ENCODE measurements at places on chromosomes 2 and 18.

- DNase-seq, result no peak
Measured at GRCh38 chr2:59314031-59314766, 1073.1 kb upstream of the FANCL start.

- DNase-seq, result no peak
Measured at GRCh38 chr2:46458763-46459500, 20.4 kb upstream of the TMEM247 start.

DNA sequence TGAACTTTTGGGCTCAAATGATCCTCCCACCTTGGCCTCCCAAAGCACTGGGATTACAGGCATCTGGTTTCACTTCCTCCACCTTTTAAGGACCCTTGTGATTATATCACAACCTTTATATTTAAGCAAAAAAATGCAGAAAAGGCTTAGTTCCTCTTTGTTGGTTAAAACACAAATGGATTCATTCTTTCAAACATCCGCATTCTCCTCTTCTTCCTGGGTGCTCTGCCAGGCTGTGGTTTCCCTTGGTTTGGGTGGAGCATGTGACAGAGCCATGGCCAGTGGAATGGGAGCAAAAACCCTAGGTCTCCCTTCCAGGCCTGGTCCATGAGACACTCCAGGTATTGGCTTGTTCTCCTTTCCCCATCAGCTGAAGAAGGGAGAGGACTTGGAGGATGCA lies 9.9 kb upstream of the SLC66A3 start:
- DNase-seq, result no peak

- DNase-seq, result no peak
Measured at GRCh38 chr2:2706306-2706705, 375.2 kb upstream of the MYT1L start.

GRCh38 chr2:8835279-8835678 lies 2.1 kb downstream of the KIDINS220 start:
- no peak for DNase-seq

DNA sequence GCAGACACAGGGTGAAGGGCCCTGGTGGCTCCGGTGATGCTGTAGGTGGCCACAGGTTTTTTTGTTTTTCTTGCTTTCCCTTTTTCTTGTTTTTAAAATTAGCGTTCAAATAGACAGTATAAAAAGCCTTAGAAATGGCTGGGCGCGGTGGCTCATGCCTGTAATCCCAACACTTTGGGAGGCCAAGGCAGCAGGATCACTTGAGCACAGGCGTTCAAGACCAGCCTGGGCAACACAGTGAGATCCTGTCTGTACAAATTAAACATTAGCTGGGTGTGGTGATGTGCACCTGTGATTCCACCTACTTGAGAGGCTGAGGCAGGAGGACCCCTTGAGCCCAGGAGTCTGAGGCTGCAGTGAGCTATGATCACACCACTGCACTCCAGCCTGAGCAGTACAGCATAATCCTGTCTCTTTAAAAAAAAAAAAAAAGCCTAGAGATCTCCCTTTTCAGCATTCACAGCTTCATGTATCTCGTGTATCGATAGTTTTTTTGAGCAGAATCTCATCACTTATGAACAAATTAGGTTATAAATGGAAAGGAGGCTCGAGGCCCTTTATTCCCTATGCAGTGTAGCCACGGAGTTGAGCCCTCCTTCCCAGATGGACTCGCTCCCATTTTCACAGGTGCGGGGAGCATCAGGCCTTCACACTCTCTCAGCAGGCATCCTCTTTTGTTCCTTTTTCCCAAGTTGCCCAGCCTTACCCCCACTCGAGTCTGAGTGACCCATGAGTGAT lies 50.8 kb downstream of the EMILIN2 start:
- DNase-seq, result no peak

- no peak for DNase-seq
Measured at GRCh38 chr18:78292618-78293380, 686.8 kb upstream of the SALL3 start.

Data from activated gamma-delta T cell treated with Interleukin-2 at 50 U/mL for 16 hours (primary cell).